CD8-positive, alpha-beta memory T cell (primary cell): ENCODE measurements at places on chromosomes 5 and 9.

GRCh38 chr5:58348996-58349728, 110.7 kb downstream of the PLK2 start:
- no peaks in the 10 kb centered on the region for H3K27me3 ChIP-seq
- H3K36me3 ChIP-seq, result no peaks in the 10 kb centered on the region
- no peaks in the 10 kb centered on the region for H3K4me1 ChIP-seq
- no peak overlapping the region for H3K4me3 ChIP-seq

DNA sequence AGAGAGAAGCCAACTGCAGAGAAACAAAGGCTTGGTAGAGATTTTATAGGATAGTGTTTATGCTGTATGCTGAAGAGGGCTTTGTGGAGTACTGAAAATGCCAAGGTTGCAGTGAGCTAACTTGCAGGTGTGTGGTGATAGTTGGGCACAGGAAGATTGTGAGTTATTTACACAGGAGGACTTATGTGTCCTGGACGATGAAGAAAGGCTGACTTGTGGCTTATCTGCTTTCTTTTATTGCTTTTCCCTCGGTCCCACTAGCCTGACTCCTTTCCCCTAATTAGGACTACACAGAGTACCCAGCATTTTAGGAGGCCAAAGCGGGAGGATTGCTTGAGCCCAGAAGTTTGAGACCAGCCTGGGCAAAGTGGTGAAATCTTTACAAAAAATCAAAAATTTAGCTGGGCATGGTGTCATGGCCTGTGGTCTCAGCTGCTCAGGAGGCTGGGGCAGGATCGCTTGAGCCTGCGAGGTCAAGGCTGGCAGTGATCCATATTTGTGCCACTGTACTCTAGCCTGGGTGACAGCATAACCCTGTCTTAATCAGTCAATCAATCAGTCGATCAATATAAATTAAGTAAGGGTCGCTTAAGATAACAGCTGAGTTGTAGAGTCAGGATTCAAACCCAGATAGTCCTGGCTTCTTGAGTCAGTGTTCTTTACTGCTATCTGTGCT, 61.9 kb downstream of the UBE2R2 start:
- no peak for DNase-seq
- H3K27ac ChIP-seq, result no peak overlapping the region
- no peaks in the 10 kb centered on the region for H3K36me3 ChIP-seq
- no peaks in the 10 kb centered on the region for H3K4me1 ChIP-seq
- no peak overlapping the region for H3K4me3 ChIP-seq

DNA sequence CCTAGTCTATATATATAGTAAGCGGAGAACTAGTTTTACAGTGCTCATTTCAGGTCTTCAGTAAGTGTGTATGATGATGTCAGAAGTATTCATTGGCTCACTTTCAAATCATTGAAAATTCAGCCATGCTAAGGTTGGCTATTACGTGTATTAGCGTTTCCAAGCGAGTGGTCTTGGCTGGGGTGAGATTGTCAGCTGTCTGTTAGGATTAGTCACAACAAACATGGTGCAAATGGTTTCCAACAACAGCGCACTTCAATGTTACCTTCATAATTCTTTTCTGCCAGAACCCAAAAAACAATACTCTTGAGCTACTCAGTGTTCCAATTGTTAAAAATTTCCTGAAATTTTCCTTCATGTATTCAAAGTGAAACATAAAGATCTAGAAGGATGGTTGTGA, 283.0 kb downstream of the AOPEP start:
- H3K4me1 ChIP-seq, result no peaks in the 10 kb centered on the region
- no peak for DNase-seq
- no peak overlapping the region for H3K4me3 ChIP-seq
- H3K27ac ChIP-seq, result no peak overlapping the region

- no peak overlapping the region for H3K27ac ChIP-seq
- no peaks in the 10 kb centered on the region for H3K4me1 ChIP-seq
- H3K27me3 ChIP-seq, result no peaks in the 10 kb centered on the region
- H3K36me3 ChIP-seq, result no peaks in the 10 kb centered on the region
Measured at GRCh38 chr9:87614397-87614796, 111.5 kb upstream of the CTSL start.

DNA sequence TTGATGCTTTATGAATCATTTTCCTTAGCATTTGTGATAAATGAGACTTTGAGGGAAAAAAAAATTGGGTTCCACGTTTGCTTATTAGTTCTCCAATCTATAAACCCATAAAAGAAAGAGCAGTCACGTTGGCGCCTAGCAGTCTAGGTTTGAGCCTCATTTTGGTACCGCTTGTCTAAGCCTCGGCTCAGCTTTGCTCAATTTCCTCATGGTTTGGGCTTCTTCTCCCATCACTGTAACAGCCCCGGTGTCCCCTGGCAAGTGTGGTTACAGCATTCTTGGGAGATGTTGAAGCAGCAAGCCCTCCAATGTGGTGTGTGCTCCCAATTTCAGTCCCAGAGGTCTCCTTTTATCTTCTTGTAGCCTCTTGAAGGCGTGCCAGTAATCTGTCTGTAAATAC, 578.4 kb downstream of the CDK5RAP2 start:
- no peak overlapping the region for H3K4me3 ChIP-seq
- DNase-seq, result no peak
- H3K27ac ChIP-seq, result no peak overlapping the region
- H3K4me1 ChIP-seq, result no peaks in the 10 kb centered on the region
- H3K27me3 ChIP-seq, result no peaks in the 10 kb centered on the region

GRCh38 chr9:69542942-69543704, 129.0 kb downstream of the APBA1 start:
- no peaks in the 10 kb centered on the region for H3K27me3 ChIP-seq
- no peak for DNase-seq

DNA sequence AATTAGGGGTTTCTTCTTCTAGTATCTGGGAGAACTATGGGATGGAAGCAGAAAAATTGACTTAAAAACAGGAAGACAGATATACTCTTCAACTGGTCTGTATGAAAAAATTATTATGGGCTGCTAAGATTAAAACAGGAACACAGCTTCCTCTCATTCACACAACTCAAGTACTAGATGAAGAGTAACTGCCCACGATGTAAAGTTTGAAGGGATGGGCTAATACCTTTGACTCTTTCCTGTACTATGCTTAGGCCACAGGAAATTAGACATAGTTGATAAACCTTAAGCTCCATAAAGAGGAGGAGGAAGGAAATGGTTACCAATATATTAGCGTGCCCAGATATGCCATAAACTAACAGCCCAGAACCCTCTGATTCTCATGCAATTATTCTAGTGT, 88.6 kb downstream of the ANKRD31 start:
- no peak overlapping the region for H3K4me3 ChIP-seq
- peaks cover 17% of the 10 kb centered on the region for H3K4me1 ChIP-seq
- H3K36me3 ChIP-seq, result no peaks in the 10 kb centered on the region
- H3K27me3 ChIP-seq, result no peaks in the 10 kb centered on the region
- H3K27ac ChIP-seq, result no peak overlapping the region

- no peak overlapping the region for H3K27ac ChIP-seq
- no peaks in the 10 kb centered on the region for H3K36me3 ChIP-seq
- H3K4me3 ChIP-seq, result no peak overlapping the region
- H3K27me3 ChIP-seq, result no peaks in the 10 kb centered on the region
Measured at GRCh38 chr9:72635197-72635596, 113.8 kb downstream of the TMC1 start.

DNA sequence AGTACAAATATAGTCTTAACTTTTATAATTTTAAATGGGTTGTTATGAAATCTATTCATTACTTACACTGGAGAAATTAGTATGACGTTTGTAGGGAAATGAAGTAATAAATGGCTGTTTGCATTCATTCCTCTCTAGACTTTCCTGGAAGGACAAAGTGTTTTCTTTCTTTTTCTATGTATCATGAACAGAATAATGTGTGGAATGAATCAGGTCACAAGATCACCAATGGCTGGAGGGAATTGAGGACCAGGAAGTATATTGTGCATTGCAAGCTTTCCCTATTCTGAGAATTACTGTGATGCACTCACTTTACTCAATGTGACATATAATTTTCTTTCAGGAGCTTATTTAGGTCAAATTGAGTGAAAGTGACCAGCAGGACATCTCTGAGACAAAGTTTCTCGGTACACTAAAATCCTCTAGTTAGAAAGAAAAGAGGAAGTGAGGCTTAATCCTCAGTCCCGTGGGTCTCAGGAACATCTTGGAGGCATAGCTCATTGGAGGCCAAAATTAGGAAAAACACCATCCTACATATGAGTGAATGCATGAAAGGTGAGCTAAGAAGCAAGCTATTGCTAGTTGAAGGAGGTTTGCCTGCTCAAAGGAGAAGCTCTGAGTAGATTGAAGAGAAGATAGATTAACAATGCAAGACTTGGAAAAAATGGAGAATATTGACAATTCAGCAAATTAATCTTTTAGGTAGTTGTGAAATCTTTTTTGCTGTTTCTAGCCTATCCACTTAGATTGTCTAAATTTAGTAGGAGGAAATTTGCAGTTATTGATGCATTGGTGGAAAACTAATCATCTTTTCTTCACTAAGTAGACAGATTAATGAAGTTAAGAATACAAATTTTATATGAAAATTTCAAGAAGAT, 28.0 kb downstream of the ERAP2 start:
- H3K27ac ChIP-seq, result no peak overlapping the region
- peaks cover 38% of the 10 kb centered on the region for H3K36me3 ChIP-seq
- no peak overlapping the region for H3K4me3 ChIP-seq
- no peak for DNase-seq
- H3K27me3 ChIP-seq, result no peaks in the 10 kb centered on the region

- H3K27ac ChIP-seq, result no peak overlapping the region
- no peaks in the 10 kb centered on the region for H3K4me1 ChIP-seq
- no peak for DNase-seq
- no peak overlapping the region for H3K4me3 ChIP-seq
- no peaks in the 10 kb centered on the region for H3K27me3 ChIP-seq
Measured at GRCh38 chr9:104895572-104895971, 32.4 kb downstream of the ABCA1 start.

DNA sequence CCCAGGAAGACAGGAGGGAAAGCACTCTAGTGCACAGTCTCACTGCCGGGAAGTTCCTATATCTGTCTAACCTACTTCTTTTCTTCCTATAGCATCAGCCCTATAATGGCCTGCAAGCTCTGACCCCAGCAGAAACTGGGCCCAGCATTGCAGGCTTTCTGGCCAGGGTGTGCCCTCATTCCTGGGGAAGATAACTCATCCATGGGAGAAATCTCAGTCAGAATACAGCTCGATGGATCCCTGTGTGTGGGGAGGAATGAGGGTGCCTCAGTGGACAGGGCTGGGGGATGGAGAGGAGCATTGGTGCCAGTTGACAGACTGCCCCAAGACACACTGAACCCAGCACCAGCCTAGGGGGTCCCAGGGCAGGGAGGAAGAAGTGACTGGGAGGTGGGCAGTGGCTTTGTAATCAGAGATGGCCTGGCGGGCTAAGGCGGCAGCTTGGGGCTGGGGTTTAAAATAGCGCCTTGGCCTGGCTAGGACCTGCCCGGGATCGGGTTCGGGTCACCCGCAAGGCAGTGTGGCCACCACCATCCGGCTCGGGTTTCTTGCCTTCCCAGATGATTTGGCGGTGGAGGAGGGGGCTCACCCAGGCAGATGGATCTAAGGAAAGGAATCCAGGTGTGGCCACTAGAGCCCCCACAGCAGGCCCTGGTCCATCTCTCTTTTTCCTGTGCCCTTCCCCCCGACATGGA, 7.6 kb upstream of the CXXC5 start:
- H3K4me1 ChIP-seq, result peaks cover 32% of the 10 kb centered on the region
- no peak overlapping the region for H3K27ac ChIP-seq
- H3K4me3 ChIP-seq, result no peak overlapping the region
- no peaks in the 10 kb centered on the region for H3K27me3 ChIP-seq
- DNase-seq, result no peak

DNA sequence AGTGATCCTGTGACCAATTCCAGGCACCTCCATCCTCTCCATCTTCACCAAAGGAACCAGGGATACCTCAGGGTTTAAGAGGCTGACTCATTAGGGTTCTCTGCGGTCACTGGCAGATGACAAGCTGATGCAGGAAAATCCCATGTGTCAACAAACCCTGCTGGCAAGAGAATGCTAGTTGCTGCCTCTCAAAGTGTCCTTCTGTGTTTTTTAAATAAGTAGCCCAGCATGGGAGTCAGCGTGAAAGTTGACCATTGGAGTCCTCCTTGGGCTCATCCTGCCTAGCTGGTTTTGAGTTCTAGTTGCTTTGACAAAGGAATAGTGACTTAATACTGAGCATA, 200.2 kb downstream of the SLIT3 start:
- H3K27ac ChIP-seq, result no peak overlapping the region
- no peaks in the 10 kb centered on the region for H3K36me3 ChIP-seq
- no peak for DNase-seq
- H3K4me1 ChIP-seq, result no peaks in the 10 kb centered on the region
- no peaks in the 10 kb centered on the region for H3K27me3 ChIP-seq

DNA sequence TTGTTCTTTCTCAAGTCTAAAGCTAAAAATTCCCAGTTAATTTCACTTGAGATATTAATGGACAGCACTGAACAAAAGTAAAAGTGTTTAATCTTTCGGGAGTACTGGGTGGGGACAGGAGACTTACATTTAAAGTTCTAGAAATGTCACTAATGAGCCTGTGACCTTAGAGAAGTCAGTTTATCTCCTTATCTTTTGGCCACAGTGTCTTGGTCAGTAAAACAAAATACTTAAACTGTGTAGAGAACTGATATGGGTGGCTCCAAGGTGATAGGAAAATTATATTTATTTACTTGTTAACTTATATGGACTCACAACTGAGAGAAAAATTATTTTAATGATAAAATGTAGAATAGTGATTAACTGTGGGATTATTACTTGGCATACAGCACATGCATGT, 8.9 kb downstream of the IPO11 start:
- no peak for DNase-seq
- H3K4me1 ChIP-seq, result peaks cover 5% of the 10 kb centered on the region
- no peaks in the 10 kb centered on the region for H3K36me3 ChIP-seq
- H3K27me3 ChIP-seq, result no peaks in the 10 kb centered on the region

- DNase-seq, result no peak
- no peaks in the 10 kb centered on the region for H3K4me1 ChIP-seq
- no peaks in the 10 kb centered on the region for H3K36me3 ChIP-seq
- no peak overlapping the region for H3K4me3 ChIP-seq
- no peak overlapping the region for H3K27ac ChIP-seq
- no peaks in the 10 kb centered on the region for H3K27me3 ChIP-seq
Measured at GRCh38 chr5:170161069-170161468, 55.4 kb downstream of the FOXI1 start.

DNA sequence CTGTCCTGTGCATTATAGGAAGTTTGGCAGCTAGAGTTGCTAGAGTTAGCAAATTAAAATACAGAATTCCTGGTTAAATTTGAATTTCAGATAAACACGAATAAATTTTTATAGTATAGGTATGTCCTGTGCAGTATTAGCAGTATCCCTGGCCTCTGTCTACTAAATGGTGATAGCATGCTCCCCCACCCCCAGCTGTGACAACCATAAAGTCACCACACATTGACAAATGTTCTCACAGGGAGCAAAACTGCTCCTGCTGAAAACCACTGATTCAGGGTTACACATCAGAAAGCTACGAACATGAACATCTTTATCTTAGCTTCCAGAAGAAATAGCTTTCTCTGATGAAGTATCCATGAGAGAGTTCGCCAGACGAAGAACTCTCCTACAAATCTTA, 91.8 kb upstream of the CCDC112 start:
- no peaks in the 10 kb centered on the region for H3K36me3 ChIP-seq
- no peaks in the 10 kb centered on the region for H3K4me1 ChIP-seq
- no peak overlapping the region for H3K27ac ChIP-seq
- no peak overlapping the region for H3K4me3 ChIP-seq
